ENCODE measurements at places on chromosomes 13 and 19.
A peak's percentile ranks its signal among the peaks of the same experiment; 100 is the strongest.

- DNase-seq, result no peak
Measured at GRCh38 chr19:49327878-49328544, 3.0 kb upstream of the SLC6A16 start.

- DNase-seq, result no peak
Measured at GRCh38 chr13:50228527-50228926, 213.3 kb downstream of the KCNRG start.

DNA sequence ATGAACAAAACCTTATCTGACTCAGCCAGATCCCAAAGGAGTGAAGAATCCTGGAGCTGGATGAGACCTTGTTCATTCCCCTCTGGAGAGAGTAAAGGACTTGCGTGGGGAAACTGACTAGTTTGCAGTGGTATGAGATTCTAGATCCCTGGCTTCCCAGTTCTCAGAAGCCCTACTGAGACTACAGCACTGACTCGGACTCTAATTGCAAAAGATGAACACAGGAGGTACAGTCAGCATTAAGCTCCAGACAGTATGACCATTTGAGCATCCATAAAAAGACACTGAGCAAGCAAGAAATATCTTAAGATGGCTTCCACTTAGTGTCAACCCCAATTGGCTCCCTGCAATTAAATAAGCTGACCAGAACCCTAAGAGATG lies 6.8 kb downstream of the ZC3H4 start:
- no peak for DNase-seq

DNA sequence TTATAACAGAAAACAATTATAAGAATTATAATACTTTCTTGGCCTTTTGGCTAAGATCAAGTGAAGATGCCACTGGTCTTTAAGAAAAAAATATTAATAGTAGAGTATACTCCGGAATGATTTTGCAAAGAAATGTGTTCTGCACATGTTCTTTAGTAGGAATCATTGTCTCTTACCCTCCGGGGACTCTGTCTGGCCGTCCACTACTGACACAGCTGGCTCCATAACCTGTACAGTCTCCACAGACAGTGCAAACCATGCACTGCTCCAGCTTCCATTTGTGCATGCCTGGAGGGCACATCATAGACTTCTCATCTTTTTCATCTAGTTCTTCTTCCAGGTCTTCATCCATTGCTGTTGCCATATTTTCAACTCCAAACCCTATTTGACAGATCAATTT lies 75.9 kb downstream of the MYCBP2 start:
- no peak for DNase-seq

DNA sequence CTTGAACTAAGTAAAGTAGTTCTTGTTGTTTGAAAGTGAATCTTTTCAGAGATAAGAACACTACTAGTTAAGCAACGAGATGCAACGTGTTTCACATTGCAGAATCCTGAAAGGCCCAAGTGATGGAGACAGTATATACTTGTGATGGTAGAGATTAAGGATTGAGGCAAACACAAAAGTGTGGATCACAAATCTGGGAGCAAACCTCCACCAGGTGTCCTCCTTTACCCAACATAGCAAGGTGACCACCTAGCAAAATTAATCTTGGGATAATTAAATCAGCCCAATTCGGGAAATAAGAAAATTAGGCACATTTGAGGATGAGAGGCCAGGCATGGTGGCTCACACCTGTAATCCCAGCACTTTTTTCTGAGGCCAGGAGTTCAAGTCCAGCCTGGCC lies 563.9 kb downstream of the DACH1 start:
- no peak for DNase-seq

DNA sequence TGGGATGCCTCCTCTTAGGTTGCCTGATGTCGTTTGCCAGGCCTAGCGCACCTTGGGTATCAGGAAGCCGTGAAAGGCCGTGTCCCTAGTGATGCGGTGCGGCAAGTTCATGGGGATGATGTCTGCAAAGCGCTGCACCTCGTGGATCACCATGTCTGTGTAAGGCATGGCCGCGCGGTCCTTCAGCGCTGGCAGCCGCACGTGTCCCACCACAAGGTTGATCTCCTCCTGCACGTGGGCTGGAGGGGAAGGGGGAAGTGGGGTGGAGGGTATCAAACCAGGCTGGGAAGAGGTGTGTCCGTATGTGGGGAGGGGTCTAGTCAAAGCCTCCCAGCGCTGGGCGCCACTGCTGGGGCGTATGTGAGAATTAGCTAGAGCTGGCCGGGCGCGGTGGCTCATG lies 23.2 kb downstream of the EGLN2 start:
- peak; percentile 14 for DNase-seq

DNA sequence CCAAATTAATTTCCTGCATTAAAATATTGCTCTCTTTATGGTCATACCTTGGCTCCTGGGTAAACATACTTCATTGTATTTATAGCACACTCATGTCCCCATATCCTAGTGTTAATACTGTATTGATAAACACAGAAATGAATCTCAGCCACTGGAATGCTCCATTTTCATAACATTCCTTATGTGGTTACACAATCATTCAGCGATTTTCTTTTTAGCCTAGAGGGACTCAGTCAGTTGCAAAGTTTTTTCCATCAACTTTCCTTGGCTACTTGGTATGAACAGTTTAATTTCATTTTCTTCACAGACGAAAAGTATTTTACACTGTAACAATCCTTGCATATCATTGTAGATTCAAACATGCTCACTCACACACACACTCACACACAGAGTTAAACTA lies 471.5 kb downstream of the FGF14 start:
- no peak for DNase-seq

GRCh38 chr13:23243066-23243465 lies 62.3 kb downstream of the SGCG start:
- no peak for DNase-seq

DNA sequence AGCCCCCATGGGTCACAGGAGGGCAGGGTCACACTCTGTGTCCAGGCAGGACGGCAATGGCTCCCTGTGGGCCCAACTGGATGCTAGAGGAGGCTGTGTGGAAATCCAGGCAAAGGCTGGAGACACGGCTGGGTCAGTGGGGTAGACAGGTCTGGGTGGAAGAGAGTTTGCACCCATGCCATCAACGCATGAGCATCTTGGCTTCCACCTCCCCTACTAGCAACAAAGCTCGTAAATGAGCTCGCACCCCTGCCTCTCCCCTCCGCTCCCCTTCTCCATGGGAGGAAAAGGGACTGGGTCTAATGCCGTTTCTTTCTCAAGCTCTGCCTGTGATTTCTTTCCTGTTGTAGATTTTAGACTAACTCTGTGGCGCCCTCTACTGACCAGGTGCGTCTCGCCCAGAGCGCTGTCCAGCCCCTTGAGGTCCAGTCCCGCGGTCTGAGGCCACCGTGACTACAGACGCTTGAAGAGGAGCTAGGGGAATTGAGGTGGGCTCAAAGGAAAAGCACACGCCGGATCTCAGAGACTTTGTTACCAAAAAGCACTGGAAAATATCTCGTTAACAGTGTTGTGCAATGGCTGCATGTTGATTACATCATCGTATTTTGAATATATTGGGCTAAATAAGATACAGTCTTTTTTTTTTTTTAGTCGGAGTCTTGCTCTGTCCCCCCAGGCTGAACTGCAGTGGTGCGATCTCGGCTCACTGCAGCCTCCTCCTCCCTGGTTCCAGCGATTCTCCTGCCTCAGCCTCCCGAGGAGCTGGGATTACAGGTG lies 50.7 kb upstream of the USP29 start:
- peak; percentile 95 for DNase-seq

- DNase-seq, result no peak
Measured at GRCh38 chr13:101846701-101847100, 394.2 kb downstream of the ITGBL1 start.

- DNase-seq, result no peak
Measured at GRCh38 chr13:113989585-113990300, 15.9 kb upstream of the C13orf46 start.

DNA sequence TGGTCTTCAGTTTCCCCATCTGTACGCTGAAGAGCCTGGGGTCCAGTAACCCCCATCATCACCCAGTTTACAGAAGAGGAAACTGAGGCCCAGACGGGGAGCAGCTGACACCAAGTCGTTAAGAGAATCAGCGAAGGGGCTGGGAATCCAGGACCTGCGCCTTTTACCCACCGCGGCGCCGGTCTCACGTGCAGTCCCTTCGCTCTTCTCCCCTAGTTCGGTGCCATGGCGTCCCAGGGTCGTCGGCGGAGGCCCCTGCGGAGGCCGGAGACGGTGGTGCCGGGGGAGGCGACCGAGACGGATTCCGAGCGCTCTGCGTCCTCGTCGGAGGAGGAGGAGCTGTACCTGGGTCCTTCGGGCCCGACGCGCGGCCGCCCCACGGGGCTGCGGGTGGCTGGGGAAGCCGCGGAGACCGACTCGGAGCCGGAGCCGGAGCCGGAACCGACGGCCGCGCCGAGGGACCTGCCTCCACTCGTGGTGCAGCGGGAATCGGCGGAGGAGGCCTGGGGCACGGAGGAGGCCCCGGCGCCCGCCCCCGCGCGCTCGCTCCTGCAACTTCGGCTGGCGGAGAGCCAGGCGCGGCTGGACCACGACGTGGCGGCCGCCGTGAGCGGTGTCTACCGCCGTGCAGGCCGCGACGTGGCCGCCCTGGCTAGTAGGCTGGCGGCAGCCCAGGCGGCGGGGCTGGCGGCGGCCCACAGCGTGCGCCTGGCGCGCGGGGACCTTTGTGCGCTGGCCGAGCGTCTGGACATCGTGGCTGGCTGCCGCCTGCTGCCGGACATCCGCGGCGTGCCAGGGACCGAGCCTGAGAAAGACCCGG lies 698 bp downstream of the BLOC1S3 start:
- DNase-seq, result peak; percentile 65

DNA sequence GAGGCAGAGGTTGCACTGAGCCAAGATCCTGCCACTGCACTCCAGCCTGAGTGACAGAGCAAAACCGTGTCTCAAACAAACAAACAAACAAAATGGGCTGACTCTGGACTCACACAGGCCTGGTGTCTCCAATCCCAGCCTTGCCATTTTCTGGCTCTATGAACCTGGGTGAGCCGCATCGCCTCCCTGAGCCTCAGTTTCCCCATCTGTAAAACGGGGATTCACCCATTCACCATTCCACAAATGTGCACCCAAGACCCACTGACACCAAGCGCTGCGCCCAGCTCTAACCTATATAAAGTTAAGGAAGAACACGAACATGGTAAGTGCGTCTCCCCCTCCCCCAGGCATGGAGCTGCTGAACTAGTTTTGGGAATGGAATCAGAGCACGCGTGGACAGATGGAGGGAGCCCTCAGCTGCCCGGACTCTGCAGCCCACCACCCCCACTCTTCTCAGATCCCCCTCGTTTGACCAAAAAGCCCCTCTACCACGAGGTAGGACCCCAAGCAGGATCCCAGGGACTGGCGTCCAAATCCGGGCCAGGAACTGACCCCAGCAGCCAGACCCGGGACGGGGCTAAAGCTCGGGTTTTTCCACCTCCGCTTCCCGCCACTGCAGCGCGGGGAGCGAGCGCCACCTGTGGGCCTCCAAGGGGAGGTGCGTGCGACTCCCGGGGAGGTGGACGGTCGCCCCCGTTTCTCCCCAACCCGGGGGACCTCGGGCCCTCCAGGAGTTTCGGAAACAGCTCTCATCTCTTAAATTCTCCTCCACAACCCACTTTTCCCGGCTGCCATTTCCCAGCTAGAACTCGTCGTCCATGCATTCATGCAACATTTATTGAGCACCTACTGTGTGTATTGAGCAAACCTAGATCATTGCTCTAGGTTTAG lies 33.0 kb upstream of the ADGRE5 start:
- DNase-seq, result peak; percentile 69

GRCh38 chr13:99197117-99197651 lies 3.5 kb upstream of the UBAC2 start:
- DNase-seq, result no peak

DNA sequence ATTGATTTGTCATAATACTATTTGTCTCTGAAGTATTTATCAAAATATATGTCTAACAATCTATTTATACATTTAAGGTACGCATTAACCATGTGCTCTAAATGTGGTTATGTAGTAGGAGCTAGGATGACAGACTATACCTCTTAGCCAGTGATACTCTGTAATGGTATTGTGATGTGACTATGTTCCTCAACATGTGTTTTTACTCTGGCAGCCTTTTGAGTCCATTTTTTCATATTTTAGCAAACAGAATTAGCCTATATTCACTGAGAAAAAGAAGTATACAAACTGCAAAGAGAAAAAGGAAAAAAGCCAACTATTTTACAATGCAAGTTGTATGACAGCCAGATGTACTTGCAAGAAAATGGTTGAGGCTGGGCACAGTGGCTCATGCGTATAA lies 26.7 kb downstream of the MAB21L1 start:
- DNase-seq, result no peak

GRCh38 chr19:49718991-49719390 lies 28.1 kb downstream of the CPT1C start:
- no peak for DNase-seq

DNA sequence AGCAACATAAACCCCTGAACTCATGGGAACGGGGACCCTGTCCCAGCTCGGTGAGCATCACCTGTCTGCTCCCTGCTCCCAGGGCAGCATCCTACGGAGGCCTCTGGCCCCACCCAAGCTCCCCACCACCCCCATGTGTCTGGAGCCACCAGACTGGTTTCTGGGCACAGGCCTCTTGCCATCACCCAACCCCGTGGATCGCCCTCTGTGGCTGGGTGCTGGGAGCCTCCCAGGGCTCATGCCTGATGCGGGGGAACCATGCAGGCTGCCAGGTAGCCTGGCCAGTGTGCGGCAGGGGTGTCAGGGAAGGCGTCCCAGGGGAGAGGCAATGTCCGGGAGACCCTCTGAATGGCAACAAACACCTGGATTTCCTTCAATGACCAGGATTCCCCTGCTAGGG lies 2.7 kb downstream of the MICOS13 start:
- DNase-seq, result no peak

Data from testis (tissue), 5 donors.